Stimulated activated CD4-positive, alpha-beta T cell treated with anti-CD3 and anti-CD28 coated beads, Interleukin-2, amount 100 ng/mL, for 24 hours (primary cell): ENCODE measurements at places on chromosomes 2 and 18.
A peak's percentile ranks its signal among the peaks of the same experiment; 100 is the strongest.

DNA sequence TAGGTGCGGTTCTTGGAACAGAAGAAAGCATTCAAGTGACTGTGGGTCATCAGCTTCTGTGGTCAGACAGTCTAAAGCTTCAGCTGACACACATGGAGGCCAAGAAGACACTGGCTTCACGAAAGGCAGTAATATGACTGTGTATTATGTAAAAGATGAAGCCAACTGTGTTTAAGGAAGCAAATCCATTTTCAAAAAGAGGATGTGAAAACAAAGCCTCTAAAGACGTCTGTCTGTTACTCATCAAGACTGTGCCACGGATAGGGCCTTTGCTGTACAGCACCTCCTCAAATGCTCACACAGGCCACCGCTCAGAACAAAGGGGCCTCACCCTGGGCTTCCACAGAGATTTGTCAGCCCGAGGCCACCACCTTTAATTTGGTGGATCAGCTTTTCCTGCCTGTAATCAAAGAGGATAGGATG is 21.1 kb upstream of the TMEM163 start:
- DNase-seq, result no peak

- DNase-seq, result peak; percentile 71
Observed at GRCh38 chr2:172556284-172557033, 569 bp downstream of the PDK1 start.

- no peak for DNase-seq
Observed at GRCh38 chr2:169438466-169439072, 40.7 kb upstream of the BBS5 start.

- DNase-seq, result no peak
Observed at GRCh38 chr18:71760541-71760940, 783.6 kb downstream of the CBLN2 start.

DNA sequence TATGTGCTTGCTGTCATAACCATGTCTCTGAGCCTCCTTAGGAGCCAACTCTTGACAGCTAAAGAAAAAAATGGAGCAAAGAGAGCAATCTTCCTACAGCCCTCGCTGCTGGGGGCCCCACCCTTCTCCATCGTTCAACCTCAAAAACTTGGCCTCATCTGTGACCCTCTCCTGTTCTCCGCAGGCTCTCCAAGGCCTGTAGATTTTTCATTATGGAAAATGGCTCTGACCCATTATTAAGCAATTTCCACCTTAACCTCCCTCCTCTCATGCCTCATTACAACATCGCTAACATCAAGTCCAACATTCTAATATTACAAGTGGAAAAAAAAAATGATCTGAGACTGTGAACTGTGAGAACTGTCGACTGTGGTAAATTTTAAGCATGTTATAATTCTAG is 98.7 kb downstream of the SLC8A1 start:
- DNase-seq, result no peak

DNA sequence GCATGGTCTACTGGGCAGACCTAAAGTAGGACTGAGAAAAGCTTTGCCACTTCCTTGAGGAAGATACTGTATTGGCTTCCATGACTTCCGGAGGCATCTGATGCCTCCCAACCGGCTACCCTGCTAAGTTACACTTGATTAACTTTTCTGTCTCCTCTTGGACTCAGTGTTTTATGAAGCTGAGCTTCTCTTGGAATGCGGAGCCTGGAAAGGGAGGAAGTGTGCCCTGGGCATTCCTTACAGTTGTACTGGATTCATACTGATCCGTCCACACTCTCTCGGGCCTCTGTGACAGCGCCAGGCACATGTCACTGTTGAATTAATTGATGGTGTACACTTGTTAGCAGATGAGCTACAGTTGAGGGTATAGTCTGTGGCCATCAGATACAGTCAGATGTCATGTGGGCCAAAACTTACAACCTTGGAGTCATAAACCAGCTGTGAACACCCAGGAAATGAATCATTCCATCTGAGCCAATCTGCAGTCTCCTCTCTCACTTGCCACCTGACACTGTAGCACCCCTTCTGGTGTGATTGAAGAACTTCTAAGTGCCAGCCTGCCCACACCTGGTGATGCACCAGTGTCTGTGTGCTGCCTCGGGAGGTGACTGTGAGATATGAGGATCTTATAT is 122.5 kb downstream of the FHOD3 start:
- DNase-seq, result peak; percentile 3

DNA sequence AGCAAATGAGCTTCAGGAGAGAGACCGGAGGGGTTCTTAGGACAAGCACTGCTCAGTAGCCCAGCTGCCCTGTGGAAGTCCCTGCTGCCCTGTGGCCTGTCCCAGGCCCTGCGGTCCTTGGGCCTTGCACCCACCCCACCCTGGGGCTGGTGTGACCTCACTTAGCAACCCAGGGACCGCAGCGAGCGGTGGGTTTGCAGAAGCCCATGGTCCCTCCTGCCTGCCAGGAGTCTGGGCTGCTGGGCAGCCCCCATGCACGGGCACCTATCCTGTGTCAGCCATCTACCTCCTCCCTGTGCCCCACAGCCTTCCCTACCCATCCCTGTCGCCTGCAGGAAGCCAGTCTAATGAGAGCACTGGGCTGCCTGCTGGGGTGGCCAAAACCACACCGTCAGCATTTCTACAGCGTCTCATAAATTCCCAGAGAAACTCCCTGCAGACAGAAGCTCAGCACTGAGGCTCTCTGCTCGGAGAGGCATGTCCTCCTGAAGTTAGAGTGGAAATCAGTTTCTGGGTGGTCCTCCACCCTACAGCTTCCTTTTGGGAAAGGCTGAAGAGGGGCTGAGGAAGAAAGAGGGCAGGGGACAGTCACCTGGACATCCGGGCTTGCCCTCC is 231.1 kb upstream of the HS6ST1 start:
- DNase-seq, result no peak

DNA sequence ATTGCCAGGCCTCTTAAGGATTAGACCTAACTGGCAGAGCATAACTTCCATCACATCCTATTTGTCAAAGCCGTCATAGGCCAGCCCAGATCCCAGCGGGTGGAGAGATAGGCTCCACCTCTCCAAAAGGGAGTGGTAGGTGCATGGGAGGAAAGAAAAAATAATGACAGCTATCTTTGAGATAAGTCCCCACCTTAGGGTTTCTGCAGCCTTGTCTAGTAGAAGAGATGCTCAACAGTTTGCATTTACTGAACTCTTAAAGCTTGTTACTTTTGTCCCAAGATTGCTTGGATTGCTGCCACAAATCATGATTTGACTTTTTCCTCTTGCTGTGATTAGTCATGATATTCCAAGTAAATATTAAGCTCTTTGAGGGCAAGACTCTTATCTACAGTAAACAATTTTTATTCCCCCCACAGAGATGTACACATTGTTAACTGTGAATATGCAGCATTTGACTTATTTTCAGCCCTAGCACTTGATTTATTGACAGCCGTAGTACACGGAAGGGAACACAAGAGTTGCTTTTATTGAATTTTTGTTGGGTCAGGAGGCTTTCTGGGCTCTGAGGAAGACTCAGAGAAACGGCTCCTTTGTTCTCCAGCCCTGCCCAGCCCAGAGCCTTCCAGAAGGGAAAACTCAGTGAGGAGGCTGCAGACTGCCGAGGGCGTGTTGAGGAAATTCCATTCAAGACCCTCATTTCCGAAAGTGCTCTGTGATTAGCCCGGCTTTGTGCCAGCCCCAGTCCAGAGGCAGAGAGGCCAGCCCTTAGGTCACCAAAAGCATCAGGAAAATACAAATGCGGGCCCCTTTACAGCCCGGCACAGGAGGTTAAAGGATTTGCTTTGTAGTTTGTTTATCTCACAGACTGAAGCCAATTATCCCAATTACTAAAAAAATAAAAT is 75.5 kb upstream of the ZNF532 start:
- no peak for DNase-seq

GRCh38 chr2:212863185-212863588 is 288.2 kb downstream of the IKZF2 start:
- no peak for DNase-seq
